NCI-H1417 (cell line): ENCODE measurements at places on chromosomes 2 and 18.

DNA sequence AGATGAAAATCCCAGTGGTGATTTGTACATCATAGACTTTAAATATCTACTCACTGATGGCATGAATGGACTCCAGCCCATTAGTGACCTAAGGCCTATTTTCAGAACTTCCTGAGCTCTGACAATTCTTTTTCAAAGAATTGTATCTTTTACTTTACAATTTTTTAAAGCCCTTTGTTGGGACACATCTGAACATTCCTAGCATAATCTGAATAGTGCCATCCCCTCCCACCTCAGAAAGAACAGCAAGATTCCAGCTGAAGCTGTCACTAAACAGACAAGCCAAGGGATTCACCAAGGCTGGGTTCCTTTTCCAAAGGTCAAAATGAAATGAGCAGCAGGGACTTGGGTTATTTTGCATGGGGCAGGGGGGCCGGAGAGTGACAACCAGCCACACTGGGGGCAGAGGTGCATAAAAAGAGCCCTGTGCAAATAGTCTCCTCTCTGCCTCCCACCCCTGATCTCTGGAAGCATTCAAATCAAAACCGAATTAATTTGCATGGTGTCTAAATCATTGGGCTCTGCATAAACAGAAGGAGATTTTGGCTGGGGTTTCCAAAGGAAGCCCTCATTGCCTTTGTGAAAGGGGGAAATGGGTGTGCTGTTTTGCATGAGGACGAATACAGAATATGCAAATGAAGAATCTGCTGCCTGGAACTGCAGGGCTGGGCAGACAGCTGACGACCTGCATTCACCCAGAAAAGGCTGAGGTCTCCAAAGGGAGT, 17.2 kb downstream of the EPHA4 start:
- no peak for DNase-seq

DNA sequence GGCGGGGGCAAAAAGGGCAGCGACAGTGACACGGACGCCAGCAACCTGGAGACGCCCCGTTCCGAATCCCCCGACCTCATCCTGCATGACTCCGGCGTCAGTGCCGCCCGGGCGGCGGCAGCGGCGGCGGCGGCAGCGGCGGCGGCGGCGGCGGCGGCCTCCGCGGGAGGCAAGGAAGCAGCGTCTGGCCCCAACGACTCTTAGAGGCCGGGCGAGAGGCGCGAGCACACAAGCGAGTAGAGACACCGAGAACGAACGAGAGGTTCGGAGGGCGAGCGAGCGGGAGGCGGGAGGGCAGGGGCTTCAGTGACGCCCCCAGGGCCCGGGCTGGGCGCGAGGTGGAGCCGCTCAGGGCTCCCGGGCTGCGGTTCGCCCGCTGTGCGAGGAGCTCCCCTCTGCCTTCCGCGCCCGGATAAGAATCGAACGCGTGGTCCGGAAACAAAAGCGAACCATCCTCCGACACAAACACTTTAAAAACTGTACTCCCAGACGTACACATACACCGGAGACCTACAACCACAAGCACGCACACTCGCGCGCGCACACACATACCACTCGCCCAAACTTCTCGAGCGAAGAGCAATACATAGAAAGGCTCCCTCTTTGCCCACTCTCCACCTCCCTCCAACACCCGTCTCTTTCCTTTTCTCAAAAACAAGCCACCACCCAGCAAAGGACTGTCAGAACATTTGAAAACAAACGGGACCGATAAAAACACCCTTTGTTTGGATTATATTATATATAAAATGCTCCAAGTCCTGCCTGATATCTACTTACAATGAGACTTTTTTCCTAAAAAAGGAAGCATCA, 2.8 kb downstream of the SP9 start:
- peak; percentile 30 for DNase-seq

GRCh38 chr2:201320701-201321100, 36.4 kb downstream of the FLACC1 start:
- DNase-seq: no peak

- DNase-seq: no peak
Measured at GRCh38 chr2:239881561-239882320, 143.4 kb downstream of the NDUFA10 start.

GRCh38 chr2:173354073-173354581, 545 bp upstream of the CDCA7 start:
- DNase-seq: peak; percentile 55

DNA sequence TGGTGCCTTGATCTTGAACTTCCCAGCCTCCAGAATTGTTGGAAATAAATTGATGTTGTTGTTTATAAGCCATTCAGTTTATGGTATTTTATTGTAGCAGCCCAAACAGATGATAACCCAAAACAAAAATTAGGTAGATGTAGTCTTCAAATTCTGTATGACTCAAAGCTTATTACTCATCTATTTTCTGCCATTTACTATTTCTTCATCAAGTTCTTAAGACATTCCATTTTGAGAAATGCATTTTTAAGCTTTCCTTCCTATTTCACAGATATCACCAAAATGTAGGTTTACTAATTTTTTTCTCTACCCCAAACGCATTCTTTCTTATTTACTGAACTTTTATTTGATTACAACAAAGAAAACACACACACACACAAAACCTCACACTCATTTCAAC, 148.2 kb downstream of the RND3 start:
- no peak for DNase-seq

DNA sequence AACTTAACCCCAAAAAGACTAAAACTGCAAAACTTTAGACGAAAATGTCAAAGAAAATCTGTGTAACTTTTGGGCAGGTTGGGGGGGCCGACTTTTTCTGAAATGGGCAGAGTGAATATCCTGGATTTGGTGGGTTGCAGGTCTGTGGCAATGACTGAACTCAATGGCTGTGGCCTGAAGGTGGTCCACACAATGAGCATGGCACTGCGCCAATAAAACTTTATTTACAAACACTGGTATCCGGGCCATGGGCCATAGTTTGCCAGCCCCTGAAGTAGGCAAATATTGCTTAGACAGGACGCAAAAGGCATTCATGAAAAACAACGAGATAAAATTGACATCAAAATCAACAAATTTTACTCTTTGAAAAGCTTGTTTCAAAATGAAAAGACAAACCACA, 66.2 kb downstream of the RTP5 start:
- no peak for DNase-seq

- DNase-seq: peak; percentile 30
Measured at GRCh38 chr2:14125624-14126293, 506.8 kb upstream of the LRATD1 start.

- no peak for DNase-seq
Measured at GRCh38 chr2:62184512-62185230, 11.2 kb upstream of the B3GNT2 start.

- DNase-seq: no peak
Measured at GRCh38 chr18:38116716-38117115, 551.1 kb upstream of the CELF4 start.

DNA sequence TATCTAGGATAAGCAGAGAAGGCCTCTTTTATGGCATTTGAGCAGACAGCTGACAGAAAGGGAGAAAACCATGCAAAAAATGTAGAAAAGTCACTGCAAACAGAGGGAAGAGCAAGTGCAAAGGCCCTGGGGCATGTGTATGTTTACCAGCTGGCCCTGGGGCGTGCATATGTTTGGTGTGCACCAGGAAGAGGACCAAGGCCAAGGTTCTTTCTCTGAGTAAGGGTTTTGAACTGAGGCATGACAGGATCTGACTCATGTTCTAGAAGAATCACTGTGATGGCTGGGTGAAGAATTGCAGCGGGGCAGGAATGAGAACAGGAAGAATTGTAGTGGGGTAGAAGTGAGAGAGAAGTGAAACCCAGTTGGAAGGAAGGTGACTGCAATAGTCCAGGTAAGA, 69.6 kb downstream of the STEAP3 start:
- DNase-seq: no peak

DNA sequence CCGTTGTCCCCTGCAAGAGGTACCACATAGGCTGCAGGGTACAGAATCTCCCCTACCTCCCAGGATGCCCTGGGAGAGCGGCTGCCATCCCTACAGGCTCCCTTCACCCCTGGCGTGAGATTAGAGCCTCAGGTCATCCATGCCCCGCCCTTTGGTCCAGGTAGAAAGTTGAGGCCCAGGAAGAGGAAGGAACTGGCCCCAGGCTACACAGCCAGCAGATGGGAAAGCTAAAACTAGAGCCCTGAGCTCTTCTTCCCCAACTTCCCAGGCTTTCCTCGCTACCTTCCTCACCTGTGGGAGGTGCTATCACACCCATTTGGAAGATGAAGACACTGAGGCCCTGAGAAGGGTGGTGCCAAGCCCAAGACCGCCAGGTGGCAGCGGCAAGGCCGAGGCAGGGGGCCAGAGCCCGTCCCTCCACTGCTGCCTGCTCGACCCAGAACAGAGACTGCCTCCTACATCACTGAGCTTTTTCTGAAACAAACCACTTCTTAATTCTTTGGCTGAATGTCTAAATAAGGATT, 25.8 kb downstream of the CIB4 start:
- DNase-seq: no peak

DNA sequence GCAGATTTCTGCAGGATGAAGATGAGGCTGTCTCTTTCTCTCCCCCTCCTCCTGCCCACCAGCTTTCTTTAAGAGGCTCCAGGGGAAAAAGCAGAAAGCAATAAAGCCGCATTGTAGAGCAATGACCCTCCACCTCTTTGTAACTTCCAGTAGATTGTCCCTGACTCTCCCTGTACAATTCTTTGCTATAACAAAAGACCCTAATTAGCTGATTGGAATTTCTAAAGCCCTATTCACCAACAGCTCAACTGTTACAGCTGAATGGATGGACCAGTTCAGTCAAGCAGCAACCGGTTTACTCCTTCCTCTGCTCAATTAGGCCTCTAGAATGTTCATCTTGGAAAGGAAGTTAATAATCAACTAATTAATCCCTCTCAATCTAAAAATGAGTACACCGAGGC, 301.0 kb downstream of the STK39 start:
- DNase-seq: no peak

DNA sequence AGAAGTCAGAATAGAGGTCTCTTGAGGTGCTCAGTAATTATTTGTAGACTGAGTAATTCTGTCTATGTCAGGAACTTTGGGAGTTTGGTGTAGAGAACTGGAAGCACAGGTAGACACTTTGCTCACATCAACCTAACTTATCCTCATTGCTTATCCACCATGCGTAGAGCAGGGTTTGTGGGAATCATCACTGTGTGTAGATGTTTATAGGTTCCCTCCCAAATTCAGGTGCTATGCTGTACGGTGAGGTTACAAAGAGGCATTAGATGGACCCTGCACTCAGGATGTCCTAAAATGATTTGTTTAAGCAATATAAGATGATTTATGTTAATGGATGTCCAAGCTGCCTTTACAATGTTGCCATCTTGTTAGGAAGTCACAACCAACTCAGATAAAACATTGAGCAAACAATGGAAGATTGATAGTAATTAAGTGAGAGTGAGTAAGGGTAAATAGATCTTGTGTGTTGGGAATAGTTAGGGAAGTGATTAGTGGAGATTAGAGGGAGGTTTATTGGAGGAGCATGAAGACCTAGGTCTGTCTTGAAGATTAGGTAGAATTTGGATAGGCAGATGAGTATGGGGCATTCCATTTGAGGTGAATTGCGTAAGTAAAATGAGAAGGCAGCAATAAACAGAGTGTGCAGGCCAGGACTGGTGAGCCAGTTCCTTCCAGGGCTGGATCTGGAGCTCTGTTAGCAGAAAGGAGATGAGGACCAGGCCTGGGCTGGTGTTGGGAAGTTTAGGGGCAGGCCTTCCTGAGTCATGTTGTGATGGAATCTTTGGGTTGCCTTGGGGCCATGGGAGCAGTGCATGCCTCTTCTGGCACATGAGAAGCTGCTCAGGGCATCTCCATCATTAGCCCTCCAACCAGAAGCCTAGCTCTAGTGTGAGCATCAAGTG, 12.1 kb downstream of the EPAS1 start:
- DNase-seq: no peak

DNA sequence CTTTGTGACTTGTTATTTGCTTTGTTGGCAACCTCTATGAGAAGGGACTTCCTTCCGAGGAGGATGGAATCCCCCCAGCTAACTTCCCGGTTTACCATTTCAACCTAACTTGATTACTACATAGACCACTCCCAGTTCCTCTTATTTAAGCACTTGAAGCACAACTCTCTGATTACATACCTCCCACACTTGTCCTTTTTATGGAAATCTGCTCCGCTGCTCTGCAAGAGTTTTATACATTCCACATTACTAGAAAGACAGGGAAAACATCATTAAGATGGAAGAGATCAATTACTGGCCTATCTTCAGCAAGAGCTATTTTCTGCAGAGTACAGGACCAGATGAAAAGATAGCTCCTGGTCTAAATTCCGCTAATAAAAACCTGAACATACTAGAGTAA, 160.0 kb upstream of the PGAP1 start:
- DNase-seq: no peak

DNA sequence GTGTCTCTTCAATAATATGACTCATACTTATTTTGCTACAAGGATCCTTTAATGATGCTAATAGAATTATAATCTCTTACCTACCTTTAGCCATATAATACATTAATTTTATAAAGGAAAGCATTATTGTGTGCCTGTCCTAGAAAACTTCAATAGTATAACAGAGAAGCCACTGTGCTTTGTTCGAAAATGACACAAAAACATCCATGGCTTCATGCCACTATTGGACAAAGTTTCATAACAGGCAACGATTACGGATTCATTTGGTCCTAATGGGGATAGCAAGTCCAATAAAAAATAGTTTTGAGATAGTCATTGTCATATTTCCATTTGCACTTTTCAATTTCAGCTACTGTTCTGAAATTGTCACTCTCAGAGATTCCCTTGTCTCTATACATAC, 52.5 kb upstream of the CCDC150 start:
- no peak for DNase-seq

DNA sequence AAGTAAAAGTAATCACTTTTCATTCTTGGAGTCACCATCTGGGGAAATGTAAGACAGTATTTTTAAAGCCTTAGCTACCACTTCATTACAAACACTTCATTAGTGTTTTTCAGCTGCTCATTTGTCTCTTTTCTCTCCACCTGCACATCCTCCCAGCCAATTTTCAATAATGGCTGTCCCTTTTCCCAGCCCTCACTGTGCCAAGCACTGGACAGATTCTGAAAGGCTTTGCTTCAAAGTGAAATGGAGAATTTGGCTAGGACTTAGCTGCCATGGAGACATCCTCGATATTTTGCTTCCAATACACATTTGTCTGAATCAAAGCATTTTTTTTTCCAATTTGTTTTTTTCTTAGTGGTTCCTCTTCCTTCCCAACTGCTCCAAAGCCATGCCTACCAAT, 272.4 kb upstream of the NRXN1 start:
- DNase-seq: no peak

- DNase-seq: no peak
Measured at GRCh38 chr2:200447139-200447855, 62.6 kb downstream of the KCTD18 start.
